ENCODE measurements at places on chromosomes 2 and 18.

DNA sequence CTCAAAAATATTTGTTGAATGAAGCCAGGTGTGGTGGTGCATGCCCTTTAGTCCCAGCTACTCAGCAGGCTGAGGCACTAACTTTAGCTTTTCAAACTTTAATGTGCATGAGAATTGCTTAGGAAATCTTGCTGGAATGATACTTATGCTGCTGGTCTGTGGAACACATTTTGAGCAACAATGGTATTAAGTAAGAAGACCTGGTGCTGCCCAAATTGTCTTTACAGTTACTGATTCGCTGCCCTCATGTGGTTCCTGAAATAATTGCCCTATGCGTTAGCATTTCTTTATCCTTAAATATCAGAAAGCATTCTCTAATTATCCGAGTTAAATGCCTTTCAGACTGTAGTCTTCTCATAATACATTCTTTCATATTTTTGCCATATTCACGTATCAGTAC, 76.0 kb upstream of the SESTD1 start:
- DNase-seq = no peak

GRCh38 chr2:209208211-209208610, 215.6 kb upstream of the MAP2 start:
- DNase-seq = no peak

- no peak for DNase-seq
These were observed 536.2 kb upstream of the FSIP2 start for GRCh38 chr2:185202381-185202780.

DNA sequence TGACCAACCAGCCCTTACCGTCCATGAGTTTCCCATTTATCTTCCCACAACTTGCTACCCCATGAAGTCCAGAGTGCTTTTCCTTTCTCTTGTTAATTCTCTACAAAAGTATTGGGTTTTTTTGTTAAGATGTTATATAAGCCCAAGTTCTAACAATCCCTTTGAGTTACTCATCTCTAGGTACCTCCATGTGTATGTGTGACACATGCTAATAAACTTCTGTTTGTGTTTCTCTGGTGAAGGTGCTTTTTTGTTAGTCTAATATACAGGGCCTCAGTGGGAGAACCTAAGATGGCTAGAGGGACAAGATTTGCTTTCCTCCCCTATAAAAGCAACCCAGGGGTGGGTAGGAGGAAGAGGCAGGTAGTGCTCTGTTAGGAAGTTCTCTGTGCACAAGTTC, 31.8 kb upstream of the RMDN2 start:
- DNase-seq = no peak

GRCh38 chr2:28447086-28447485, 48.8 kb upstream of the PLB1 start:
- no peak for DNase-seq

- no peak for DNase-seq
These were observed 76.9 kb upstream of the YWHAQ start for GRCh38 chr2:9707611-9708160.

DNA sequence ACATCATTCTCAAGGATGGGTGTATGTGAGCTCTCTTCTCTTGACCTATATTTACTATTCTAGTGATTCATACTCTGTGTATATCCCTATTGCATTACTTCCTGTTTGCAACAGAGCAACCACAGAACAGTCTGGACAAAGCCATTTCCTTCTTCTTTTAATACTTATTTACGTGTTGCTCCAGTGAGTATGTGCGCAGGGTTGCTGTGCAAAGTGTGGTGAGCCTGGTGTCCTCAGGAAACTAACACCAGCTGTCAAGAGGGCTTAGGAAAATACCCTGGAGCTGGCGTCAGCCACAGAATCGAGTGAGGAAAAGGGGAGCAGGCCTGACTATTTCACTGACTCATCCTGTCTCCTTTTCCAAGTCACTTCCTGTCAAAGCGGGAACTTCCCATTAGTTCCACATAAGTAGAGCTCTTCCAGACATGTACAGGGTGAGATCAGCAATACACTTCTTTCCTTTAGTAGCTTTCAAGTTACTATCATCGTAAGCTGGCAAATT, 214.1 kb upstream of the COPS8 start:
- DNase-seq = no peak

DNA sequence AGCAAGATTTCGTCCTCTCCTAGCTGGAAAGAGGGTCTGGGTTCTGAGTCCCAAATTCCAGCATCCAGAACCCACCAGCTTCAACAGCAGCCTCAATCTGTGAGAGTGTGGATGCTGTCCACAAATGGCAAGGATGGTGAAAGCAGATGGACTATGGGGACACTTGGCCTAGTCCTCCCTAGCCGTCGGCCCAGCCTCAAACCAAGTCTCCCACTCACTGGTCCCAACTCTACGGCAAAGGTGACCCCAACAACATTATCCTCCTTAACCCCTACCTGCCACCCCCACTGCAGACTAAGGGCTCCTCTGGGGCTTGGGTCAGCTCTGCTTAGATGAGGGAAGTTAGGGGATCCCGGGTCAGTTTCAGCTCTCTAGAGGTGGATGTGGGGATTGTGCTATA, 57.3 kb downstream of the TNS1 start:
- DNase-seq = no peak

- DNase-seq = no peak
These were observed 3.0 kb downstream of the DAPL1 start for GRCh38 chr2:158797963-158798700.

GRCh38 chr2:63679252-63679855, 90.6 kb downstream of the MDH1 start:
- DNase-seq = no peak

DNA sequence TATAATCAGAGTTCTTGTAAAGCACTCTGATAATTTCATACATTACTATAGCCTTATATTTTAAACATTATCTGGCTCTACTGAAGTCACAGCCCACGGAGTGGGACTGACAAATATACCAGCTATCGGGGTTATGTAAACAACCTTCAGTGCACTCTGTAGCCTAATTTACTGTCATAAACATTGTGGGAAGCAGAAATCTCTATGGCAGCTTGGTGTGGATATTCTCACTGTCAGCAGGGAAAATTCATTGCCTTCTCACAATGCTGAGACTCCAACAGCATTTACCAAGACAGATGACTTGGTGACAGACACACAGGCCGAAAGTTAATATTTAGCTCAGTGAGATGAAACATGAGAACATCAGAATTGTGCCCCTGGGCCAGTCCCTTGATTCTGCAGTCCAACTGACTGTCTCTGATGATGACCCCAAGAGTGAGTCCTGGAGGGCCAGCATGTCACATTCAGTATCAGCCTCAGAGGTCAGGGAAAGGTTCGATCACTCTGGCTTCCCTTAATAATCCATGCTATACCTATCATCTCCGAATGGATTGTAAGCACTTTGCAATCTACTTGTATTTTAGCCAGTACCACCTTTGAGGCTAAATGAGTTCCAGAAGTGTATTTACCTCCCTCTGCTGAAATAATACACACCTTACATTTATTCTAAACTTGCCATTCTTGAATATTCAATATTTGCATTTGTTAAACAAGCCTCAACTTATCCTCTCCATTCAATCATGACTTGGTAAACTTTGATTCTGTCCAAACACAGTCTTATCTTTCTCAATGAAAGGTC, 146.2 kb upstream of the OSR1 start:
- DNase-seq = no peak

- DNase-seq = no peak
These were observed 1186.9 kb downstream of the DSC3 start for GRCh38 chr18:29855637-29856036.

DNA sequence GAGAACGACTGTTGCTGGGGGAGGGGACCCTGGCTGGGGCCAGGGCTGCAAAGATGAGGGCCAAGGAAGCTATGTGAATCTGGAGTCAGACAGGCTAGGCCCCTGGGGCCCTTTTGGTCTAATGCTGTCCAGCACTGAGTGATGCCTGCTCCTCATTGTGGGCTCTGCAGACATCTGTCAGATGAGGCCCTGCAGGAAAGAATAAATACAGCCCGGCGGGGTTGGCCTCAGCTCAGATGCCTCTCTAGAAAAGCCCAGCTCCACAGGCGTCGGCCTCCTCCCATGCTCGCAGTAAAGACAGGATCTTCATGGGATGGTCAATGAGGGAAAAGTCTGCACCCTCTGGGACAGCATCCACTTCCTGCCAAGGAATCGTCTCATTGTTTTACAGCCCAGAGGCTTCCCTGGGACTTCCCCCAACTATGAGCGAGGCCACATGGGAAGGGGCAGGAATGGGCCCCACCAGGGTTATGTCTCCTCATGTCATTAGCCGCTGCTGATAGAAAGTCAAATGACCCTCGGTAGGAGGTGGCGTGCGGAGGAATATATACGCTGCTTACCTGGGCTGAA, 125.8 kb upstream of the GLI2 start:
- DNase-seq = no peak

GRCh38 chr2:161044921-161045320, 115.3 kb upstream of the TANK start:
- DNase-seq = no peak

DNA sequence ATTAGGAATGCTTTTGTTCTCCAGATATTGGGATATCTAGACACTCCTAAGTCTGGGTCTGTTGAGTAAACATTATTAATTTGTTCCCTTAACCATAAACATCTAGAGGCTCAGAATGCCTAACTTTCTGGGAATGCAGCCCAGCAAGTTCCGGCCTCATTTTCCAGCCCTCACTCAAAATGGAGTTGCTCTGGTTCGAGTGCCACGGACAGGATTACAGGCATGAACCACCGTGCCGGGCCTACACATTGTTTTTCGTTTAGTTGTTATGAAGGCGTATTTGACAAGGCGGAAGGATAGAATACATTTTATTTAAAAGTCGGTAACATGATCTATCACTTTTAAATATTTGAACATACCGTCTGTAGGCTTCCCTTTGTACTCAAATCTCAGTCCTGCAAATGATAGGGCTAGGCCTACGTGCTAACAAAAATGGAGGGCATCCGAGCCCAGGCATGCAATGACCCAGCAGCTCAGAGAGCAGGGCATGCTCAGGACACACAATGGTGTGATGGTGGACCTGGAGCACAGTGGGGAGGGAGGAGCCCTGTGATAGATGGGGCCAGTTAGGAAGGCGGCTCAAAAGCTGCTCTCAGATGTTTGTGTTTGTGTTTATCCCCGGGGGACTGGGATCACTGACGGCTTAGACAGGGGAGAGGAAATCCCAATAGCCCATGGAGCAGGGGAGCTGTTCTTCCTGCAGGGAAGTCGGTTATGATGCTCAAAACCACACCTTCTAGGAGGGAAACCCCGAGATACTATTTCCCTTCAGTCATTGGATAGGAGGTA, 2.9 kb upstream of the SCYGR1 start:
- no peak for DNase-seq

DNA sequence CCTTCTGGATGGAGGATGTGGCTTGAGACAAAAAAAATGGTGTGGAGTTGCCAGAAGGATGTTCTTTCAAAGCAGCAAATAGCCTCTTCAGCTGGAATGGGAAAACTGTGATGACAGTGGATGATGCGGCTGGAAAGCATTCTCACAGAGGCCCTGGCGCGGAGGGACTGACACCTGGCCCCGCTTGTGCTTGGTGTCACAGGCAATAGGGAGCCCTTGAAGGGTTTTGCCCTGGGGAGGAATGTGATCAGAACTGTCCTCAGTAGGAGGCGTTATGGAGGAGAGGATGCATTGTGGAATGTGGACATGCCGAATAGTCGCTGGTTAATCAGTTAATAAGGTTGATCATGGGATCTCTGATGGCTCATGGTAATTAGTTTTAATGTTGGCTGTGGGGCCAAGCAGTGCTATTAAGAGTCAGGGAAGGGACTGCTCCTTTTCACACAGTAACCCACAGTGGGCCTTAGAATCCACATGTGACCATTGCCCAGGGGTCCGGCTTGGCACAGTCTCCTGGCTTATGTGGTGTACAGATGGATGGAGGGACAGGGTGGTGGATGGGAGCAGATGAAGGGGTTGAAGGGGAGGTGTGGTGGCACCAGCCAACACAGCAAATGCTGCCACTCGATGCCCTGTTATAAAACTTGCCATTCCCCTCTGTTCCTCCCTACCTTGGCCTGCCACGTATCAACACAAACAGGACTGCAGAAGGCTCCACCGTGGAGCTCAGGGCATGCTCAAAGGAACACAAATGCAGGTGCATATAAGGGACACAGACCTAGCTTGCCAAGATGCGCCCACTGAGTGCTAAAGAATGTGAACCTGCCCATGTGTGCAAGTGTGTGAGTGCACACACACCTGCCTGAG, 71.7 kb downstream of the CIB4 start:
- DNase-seq = no peak

DNA sequence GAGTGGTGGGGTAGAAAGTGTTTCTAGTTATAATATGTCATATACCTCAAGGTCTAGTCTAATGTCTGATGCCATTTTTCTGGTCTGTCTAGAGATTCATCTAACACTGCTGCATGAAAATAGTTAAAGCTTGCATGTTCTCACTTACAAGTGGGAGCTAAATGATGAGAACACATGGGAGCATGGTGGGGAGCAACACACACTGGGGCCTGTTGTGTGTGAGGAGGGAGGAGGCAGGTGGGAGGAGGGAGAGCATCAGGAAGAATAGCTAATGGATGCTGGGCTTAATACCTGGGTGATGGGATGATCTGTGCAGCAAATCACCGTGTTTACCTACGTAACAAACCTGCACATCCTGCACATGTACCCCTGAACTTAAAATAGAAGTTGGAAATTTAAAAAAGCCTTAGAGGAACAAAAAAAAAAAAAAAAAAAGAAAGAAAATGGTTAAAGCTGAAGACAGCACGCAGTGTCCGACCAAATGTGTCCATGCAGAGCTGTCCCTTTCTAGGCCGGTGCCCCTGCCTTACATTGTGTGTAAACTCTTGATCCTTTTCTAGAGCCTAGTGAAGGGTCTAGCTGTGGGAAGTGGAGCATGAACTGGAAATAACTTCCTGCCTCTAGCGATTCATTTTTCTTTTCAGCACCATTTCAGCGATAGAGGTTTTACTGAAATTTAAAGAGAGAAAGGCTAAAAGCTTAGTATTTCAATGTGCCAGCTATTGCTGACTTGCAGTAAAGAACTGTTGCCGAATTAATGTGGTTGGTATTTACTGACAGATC, 94.0 kb downstream of the FMNL2 start:
- no peak for DNase-seq

GRCh38 chr2:32506446-32506845, 121.4 kb upstream of the TTC27 start:
- DNase-seq = no peak

- DNase-seq = no peak
These were observed 270.0 kb downstream of the CYP26B1 start for GRCh38 chr2:71877636-71878035.

- DNase-seq = no peak
These were observed 379.1 kb upstream of the FIGN start for GRCh38 chr2:164114937-164115336.

DNA sequence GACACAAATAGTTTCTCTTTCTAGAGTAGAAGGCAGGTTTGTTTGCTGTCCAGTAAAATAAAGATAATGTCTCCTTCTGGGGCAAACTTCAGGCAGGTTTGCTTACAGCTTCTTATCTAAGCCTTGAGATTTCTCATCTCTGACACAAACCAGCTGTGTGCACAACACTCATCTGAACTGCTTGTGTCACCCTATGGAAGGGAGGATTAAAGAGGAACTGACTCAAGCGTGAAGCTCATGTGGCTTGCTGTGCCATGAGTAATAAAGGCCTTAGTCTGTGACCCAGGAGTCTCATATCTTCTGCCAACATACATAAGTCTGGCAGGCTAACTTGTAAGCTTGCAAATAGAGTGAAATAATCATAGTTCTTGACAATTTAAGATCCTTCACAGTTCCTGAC, 24.2 kb upstream of the CPO start:
- DNase-seq = no peak

GRCh38 chr18:73479477-73479876, 611.7 kb upstream of the NETO1 start:
- no peak for DNase-seq

Measured in stimulated activated CD4-positive, alpha-beta T cell treated with anti-CD3 and anti-CD28 coated beads, TNF-alpha, amount 100 ng/mL, for 4 hours (primary cell).